ENCODE measurements at places on chromosomes 12 and 14.
A peak's percentile ranks its signal among the peaks of the same experiment; 100 is the strongest.

DNA sequence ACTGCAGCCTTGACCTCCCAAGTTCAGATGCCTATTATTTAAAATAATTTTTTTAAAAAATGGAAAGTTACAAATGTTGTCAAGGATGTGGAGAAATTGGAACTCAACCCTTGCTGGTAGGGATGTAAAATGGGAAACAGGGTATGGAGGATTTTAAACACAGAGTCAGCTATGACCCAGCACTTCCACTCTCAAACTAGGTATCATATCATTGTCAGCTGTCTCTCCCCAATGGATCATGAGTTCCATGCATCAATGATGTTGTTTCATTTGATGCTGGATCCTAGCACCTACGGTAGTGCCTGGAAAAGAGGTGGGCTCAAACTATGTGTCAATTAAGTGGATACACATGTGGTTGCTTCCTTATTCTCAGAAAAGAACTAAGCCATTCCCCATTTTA, 150.9 kb downstream of the RIMBP2 start:
- DNase-seq = no peak

- peak; percentile 49 for DNase-seq
Measured at GRCh38 chr12:26195250-26195640, at the start of gene SSPN. Gene SSPN, plus strand, starts transcription at chr12:26195573. Its CDS starts 100 bp downstream, at chr12:26195673.

DNA sequence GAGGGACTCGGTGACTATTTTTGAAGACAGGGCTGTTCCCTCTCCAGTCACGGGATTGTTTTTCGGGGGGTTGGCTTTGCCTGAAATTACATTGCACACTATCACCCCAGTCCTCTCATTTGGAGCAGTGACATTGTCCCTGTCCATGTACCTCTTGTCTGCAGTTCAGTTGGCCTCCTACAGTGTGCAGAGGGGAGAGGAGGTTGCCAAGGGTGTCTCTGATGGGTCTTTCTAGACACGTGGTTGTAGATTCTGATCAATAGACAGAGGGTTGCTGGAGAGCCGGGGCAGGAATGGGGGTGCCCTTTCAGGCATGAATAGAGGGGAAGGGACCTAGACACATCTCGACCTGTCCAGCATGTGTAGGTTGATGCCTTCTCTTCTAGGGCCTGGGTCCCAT, 1.2 kb downstream of the TMEM120B start:
- no peak for DNase-seq

GRCh38 chr14:102829016-102829548, 51.8 kb downstream of the TRAF3 start:
- DNase-seq = no peak

DNA sequence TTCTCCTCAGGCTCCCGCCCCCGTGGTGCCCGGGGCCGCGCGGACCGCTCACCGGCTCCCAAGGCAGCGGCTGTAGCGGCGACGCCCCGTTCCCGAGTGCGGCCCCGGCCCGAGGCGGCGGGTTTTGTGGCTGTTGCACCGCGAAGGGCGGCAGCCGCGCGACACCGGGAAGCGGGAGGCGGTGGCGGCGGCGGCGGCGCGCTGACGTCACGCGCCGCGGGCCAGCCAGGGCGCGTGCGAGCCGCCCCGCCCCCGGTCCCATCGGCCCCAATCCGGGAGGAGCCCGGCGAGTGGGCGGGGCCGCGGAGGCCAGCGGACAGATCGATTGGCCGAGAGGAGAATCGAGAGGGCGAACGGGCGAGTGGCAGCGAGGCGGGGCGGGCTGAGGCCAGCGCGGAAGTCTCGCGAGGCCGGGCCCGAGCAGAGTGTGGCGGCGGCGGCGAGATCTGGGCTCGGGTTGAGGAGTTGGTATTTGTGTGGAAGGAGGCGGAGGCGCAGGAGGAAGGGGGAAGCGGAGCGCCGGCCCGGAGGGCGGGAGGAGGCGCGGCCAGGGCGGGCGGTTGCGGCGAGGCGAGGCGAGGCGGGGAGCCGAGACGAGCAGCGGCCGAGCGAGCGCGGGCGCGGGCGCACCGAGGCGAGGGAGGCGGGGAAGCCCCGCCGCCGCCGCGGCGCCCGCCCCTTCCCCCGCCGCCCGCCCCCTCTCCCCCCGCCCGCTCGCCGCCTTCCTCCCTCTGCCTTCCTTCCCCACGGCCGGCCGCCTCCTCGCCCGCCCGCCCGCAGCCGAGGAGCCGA, at the start of gene YY1:
YY1 (plus strand) TSS at position 726 of the 792 bp plus-strand sequence. CDS start 101 bp downstream, outside the sequence.
- peak; percentile 100 for DNase-seq

GRCh38 chr12:21350975-21351374, 16.3 kb upstream of the SLCO1A2 start:
- DNase-seq = no peak

GRCh38 chr14:99541677-99542470, 60.7 kb downstream of the CCNK start:
- no peak for DNase-seq

GRCh38 chr14:43803076-43803689, 703.9 kb downstream of the FSCB start:
- DNase-seq = no peak

- DNase-seq = no peak
Measured at GRCh38 chr12:96919510-96920210, 12.6 kb downstream of the NEDD1 start.

DNA sequence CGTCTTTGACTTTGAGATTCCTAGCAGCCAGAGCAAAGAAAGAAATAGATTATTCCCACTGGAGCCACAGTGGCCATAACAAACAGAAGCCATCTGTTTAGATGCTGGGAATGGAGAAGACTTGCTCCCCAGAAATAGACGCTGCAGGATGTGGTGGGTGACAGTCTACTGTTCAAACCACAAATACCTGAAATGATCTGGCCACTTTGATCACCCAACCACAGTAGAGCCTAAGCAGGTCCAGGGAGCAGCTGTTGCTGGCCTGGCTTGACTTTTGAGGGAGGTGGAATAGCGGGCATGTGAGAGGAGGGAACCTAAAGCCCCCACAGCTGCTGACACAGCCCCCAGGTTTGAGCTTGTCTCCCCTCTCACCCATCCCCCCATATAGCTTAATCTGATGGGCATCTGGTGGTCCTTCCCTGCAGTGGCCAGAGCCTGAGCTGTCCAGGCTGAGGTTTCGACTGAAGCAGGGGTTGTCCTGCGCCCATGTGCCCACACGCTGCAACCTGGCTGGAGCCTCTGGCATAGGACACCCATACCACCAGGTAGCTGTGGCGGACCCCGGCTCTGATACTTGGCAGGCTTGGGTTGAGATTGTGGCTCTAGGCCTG, 38.7 kb downstream of the SH2B3 start:
- DNase-seq = no peak

DNA sequence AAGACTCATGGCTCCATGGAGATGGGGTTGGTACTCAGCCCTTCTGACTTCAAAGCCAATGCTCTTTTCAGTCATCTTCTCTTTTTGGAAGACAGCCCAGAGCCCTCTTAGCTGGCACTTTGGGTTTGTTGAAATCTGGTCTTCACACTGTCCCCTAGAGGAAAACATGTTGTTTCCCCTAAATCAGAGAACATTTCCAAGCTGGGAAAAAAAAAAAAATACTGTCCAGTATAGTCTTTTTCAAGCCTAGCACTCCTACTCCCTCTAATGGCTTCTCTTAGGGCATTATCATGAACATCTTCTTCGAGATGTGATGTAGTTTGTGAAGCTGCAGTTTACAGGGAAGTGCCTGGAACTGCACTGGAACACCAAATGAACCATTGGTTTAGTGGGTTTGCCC, 3.0 kb upstream of the ZC3H14 start:
- no peak for DNase-seq

GRCh38 chr14:23137813-23138535, 18.9 kb upstream of the CEBPE start:
- no peak for DNase-seq

- DNase-seq = peak; percentile 15
Measured at GRCh38 chr14:69090187-69090789, 62.6 kb downstream of the DCAF5 start.

GRCh38 chr14:90805662-90806540, 10.3 kb downstream of the TTC7B start:
- no peak for DNase-seq

GRCh38 chr12:6476489-6476888, 6.0 kb upstream of the VAMP1 start:
- no peak for DNase-seq

- DNase-seq = no peak
Measured at GRCh38 chr14:26448181-26448855, 149.5 kb downstream of the NOVA1 start.

DNA sequence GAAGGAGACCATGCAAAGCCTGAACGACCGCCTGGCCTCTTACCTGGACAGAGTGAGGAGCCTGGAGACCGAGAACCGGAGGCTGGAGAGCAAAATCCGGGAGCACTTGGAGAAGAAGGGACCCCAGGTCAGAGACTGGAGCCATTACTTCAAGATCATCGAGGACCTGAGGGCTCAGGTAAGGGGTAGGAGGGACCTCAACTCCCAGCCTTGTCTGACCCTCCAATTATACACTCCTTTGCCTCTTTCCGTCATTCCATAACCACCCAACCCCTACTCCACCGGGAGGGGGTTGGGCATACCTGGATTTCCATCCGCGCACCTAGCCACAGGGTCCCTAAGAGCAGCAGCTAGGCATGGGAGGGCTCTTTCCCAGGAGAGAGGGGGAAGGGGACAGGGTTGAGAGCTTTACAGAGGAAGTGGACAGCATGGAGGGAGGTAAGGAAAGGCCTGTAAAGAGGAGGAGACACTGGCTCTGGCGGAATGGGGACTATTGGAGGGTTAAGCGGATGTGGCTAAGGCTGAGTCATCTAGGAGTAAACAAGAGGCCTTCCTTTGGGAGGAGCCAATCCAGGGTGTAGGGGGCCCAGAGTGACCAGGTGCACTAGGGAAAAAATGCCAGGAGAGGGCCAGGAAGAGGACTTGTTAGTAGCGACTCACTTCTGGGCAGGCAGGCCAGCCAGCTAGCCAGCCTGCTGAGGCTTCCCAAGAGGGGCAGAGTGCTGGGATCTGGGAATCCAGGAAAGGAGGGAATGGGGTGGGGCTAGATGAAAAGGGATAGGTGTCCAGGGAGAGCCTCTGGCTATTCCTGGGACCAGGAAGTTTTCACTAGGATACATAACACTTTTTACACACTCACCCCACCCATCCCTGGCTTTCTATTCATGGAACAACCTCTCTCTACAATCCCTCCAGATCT, 754 bp downstream of the KRT18 start:
- peak; percentile 59 for DNase-seq

DNA sequence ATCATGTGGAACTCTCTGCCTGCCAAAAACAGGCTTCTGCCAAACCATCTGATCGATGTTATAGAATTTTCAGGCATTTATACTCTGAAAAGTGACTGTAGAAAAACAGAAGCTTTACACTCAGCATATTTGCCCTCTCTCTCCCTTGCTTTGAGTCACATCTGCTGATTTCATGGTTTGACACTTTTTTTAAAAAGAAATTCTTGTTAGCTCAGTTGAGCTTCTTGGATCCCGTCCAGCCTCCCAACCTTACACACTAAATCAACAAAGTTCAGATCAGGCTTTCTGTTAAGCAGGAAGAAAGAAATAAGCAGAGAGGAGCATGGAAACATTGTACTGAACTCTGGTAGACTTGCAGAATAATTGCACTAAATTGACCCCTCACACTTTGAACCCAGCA, 193.6 kb upstream of the SEL1L start:
- no peak for DNase-seq

All from endothelial cell (in vitro differentiated cells).